Left lung (tissue), 14 donors: ENCODE measurements at places on chromosomes 2 and 18. TPM values are rescaled to one million over a fixed set of nuclear protein-coding genes. Genes with fewer than 3 reads are reported as not detected.

Gene SLC30A3
- 0.64 TPM for total RNA-seq

Gene CNTNAP5
- total RNA-seq: not detected

Gene PEX13
- total RNA-seq: 31.0 TPM

Gene TMEM247
- total RNA-seq: not detected

Gene C1GALT1C1L
- total RNA-seq: 0.41 TPM

Gene TMEM37
- total RNA-seq: 15.3 TPM

Gene RNU2-63P
- not detected for total RNA-seq

Gene SATB2
- total RNA-seq: 4.5 TPM

Gene ERMN
- total RNA-seq: 0.37 TPM

Gene NT5DC4
- total RNA-seq: 1.1 TPM

Gene CXCR4
- 21.3 TPM for total RNA-seq

Gene FEZ2
- total RNA-seq: 53.2 TPM

Gene TCF23
- total RNA-seq: 0.08 TPM

Gene STPG4
- 0.67 TPM for total RNA-seq

Gene MRO
- total RNA-seq: 0.58 TPM

Gene CREB1
- 66.5 TPM for total RNA-seq

GRCh38 chr2:18046558-18047212, 168.2 kb downstream of the KCNS3 start:
- H3K36me3 ChIP-seq: no peaks in the 10 kb centered on the region
- no peak overlapping the region for H3K27ac ChIP-seq
- no peak overlapping the region for H3K4me3 ChIP-seq

- H3K36me3 ChIP-seq: no peaks in the 10 kb centered on the region
- no peaks in the 10 kb centered on the region for H3K27me3 ChIP-seq
- no peak overlapping the region for H3K27ac ChIP-seq
- no peak overlapping the region for H3K4me3 ChIP-seq
- DNase-seq: no peak
Observed at GRCh38 chr2:1602278-1603010, 141.9 kb downstream of the PXDN start.

DNA sequence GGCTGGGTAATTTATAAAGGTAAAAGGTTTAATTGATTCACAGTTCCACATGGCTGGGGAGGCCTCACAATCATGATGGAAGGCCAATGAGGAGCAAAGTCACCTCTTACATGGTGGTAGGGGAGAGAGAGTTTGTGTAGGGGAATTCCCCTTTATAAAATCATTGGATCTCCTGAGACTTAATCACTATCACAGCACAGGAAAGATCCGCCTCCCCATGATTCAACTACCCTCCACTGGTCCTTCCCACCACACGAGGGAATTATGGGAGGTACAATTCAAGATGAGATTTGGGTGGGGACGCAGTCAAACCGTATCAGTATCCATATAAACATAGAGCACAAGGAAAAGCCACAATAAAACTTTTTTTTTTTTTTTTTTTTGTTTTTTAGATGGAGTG, 172.6 kb upstream of the PIEZO2 start:
- H3K4me1 ChIP-seq: no peaks in the 10 kb centered on the region
- H3K4me3 ChIP-seq: no peak overlapping the region
- H3K27ac ChIP-seq: no peak overlapping the region
- no peak for DNase-seq
- no peaks in the 10 kb centered on the region for H3K36me3 ChIP-seq

DNA sequence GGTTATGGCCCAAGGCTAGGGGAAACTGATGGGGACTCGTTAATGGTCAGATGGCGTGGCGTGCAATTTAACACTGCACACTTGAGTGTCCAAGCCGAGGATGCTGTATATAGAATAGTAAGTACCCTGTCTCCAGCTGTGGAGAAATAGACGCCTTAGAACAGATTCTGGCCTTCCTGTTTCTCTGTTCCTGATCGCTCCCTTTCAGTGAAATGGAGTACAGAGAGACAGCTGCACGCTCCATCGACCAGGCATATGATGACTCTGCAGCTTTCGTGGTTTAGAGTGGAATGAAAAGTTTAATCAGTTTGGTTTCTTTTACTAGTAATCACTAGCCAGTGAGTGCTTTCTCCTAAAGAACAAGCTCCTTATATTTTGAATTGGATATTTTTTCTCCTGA, 213.4 kb downstream of the NEDD4L start:
- H3K36me3 ChIP-seq: peaks cover 15% of the 10 kb centered on the region
- H3K27ac ChIP-seq: no peak overlapping the region
- no peak for DNase-seq
- no peak overlapping the region for H3K4me3 ChIP-seq
- H3K27me3 ChIP-seq: no peaks in the 10 kb centered on the region
- no peaks in the 10 kb centered on the region for H3K4me1 ChIP-seq

DNA sequence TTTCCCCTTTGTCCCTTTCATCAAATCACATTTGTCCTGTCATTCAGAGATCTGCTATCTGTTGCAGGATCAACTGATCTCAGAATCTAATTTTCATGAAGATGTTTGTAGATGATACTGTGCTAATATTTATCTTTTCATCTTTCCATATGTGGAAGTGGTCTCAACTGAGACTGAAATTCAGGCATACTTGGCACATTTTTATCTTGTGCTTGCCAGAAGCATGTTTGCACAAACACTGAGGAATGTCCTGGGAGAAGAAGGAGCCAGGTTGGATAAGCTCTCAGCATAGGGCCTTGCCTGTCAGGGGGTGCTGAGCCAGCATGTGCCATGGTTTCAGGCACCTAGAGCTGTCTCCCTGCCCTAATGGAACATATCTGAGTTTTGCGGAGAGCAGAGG, 24.5 kb upstream of the MMADHC start:
- no peaks in the 10 kb centered on the region for H3K27me3 ChIP-seq
- H3K36me3 ChIP-seq: no peaks in the 10 kb centered on the region
- no peaks in the 10 kb centered on the region for H3K4me1 ChIP-seq
- DNase-seq: no peak
- no peak overlapping the region for H3K27ac ChIP-seq

GRCh38 chr2:103656558-103656957, 894.7 kb downstream of the TMEM182 start:
- H3K27ac ChIP-seq: no peak overlapping the region
- H3K27me3 ChIP-seq: no peaks in the 10 kb centered on the region
- no peak for DNase-seq
- no peak overlapping the region for H3K4me3 ChIP-seq

DNA sequence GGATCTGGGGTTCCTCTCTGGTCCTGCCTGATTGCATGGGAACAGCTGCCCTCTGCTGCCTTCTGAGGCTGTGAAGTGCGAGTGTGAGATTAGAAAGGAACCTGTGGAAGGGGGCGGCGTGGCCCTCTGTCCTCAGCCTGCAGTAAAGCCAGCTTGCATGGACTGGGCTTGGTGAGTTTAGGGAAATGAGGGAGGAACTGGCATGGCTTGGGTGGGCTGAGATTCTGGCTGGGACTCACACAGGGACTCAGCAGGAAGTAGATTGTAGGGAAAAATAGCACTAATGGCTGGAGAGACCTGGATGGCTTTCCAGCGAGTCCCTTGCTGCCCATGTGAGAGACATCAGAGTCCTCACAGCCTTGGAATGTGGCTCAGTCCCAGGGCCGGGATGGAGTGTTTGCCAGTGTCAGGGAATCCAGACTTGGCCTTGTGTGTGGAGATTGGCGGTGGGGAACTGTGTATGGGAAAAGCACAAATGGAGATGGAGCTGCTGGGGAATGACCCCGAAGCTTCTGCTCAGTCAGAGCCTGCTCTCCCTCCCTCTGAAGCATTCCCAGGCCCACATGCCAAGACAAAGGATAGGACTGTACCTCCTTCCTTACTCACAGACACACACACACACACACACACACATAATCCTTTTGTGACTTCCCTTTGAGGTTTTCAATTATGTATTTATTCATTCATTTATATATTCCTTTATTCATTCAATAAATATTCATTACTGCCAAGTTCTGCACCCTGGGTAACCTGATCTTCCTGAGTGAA, 115.4 kb downstream of the ACAA2 start:
- no peaks in the 10 kb centered on the region for H3K4me1 ChIP-seq
- no peaks in the 10 kb centered on the region for H3K27me3 ChIP-seq
- no peak overlapping the region for H3K4me3 ChIP-seq
- no peak for DNase-seq
- no peaks in the 10 kb centered on the region for H3K36me3 ChIP-seq
- no peak overlapping the region for H3K27ac ChIP-seq

DNA sequence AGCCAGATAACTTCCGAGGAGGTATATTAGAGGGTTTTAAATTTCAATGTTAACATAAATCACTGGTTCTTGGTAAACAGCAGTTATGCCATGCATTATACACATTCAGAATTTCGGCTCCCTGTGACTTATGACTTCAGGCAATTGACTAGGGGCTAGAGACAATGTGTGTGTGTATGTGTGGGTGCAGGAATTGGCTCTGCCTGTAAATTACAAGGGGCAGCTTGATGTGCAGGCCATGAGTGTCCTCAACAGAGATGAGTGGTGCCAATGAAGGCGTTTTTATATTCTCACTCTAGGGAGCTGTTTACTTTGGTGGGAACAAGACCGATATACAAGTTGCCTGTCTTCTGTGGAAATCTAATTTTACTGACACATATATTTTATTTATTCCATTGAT, 161.6 kb downstream of the CSRNP3 start:
- no peaks in the 10 kb centered on the region for H3K36me3 ChIP-seq
- no peak overlapping the region for H3K27ac ChIP-seq
- no peaks in the 10 kb centered on the region for H3K4me1 ChIP-seq
- DNase-seq: no peak
- no peak overlapping the region for H3K4me3 ChIP-seq

DNA sequence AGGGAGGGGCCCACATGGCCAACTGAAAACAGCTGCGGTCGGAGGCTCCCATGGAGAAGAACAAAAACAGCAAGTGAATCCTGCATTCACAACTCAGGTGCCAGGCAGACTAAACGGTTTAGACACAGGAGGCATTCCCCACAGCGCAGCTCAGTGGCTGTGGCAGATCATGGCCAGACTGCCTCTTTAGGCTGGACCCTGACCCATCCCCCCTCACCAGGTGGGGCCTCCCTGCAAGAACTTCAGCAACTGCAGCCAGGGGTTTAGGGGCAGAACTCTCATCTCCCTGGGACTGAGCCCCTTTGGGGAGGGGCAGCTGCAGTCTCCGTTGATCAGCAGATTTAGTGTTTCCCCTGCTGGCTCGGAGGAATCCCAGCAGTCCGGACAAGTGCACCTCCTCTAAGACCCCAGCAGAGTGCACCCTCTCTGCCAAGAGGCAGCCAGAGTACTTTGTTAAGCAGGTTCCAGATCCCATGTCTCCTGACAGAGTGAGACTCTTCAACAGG, 346.7 kb downstream of the SS18 start:
- no peak for DNase-seq
- H3K27ac ChIP-seq: no peak overlapping the region
- no peaks in the 10 kb centered on the region for H3K36me3 ChIP-seq
- H3K4me1 ChIP-seq: no peaks in the 10 kb centered on the region

GRCh38 chr2:128347701-128348539, 29.3 kb upstream of the HS6ST1 start:
- peaks cover 14% of the 10 kb centered on the region for H3K4me1 ChIP-seq
- H3K4me3 ChIP-seq: no peak overlapping the region
- no peaks in the 10 kb centered on the region for H3K36me3 ChIP-seq
- peak; percentile 65 for DNase-seq

DNA sequence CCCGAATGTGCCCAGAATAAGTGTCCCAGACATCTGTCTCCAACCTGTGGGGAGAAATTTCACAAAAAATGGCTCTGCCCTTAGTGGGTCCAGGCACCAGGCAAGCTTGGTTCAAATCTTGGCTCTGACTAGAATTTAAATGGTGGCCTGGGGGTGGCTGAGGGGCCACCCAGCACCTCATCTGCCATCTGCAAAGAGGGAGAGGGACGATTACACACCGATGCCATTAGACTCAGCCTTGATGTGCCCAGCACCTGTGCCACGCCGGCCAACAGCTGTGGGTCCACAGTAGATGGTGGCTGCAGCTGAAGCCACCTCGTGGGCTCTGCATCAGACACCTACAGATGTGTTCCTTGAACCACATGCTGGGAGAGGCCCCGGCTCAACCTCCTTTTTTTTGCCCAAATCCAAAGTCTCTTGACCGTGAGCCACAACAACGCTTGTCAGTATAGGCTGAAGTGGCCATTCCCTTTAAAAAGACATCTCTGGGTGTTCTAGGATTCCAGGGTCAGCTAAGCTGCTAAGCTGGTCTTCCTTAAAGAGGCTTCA, 222.0 kb upstream of the RAB6C start:
- no peaks in the 10 kb centered on the region for H3K36me3 ChIP-seq
- no peak overlapping the region for H3K4me3 ChIP-seq
- DNase-seq: no peak

DNA sequence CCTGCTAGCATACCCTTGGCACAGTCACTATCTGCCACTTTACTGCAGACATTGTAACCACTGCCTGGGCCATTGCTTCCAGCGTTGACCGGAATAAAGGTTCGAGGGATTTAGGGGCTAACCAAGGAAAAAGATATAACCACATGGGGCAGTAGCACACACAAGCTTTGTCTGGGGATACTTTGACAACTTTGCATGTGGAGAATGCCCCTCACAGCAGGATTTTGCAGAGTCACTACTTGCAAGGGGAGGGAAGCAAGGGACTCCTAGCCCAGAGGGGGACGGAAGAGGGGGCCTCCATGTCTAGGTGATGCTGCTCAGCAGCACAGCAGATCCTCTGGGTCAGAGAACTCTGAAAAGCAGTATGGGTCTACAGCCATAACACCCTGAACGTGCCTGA, 138.7 kb downstream of the SPP2 start:
- H3K27me3 ChIP-seq: no peaks in the 10 kb centered on the region
- no peaks in the 10 kb centered on the region for H3K36me3 ChIP-seq
- no peak for DNase-seq

- H3K36me3 ChIP-seq: no peaks in the 10 kb centered on the region
- H3K27me3 ChIP-seq: no peaks in the 10 kb centered on the region
- peak overlapping the region; percentile 49 for H3K27ac ChIP-seq
- H3K4me3 ChIP-seq: peak overlapping the region; percentile 49
- peaks cover 81% of the 10 kb centered on the region for H3K4me1 ChIP-seq
- peak; percentile 39 for DNase-seq
Observed at GRCh38 chr2:98730707-98731040, 258 bp downstream of the MGAT4A start.

DNA sequence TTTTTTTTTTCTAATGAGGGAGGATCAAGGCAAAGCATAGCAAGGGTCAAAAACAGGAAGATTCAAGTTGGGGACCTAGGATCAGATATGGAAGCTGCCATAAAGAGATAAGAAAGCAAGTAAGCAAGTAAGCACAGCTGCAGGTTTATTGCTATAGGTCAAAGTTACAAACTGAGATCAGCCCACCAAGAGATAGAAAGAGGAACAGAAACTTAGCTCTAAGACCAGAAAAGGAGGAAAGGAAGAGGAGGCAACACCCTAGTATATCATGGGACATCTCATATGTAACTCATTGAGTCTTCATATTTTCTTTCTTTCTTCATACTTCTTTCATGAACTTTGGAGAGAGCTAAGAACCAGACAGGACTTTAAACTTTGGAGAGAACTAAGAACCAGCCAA, 295.9 kb upstream of the CRIM1 start:
- no peak overlapping the region for H3K27ac ChIP-seq
- no peaks in the 10 kb centered on the region for H3K4me1 ChIP-seq
- no peak overlapping the region for H3K4me3 ChIP-seq
- H3K36me3 ChIP-seq: no peaks in the 10 kb centered on the region
- no peak for DNase-seq
